Body of pancreas (tissue), 4 donors: ENCODE measurements at places on chromosomes 5 and 9. TPM values are rescaled to one million over a fixed set of nuclear protein-coding genes. Genes with fewer than 3 reads are reported as not detected.

The SVEP1 gene
- 23.7 TPM for total RNA-seq

DNA sequence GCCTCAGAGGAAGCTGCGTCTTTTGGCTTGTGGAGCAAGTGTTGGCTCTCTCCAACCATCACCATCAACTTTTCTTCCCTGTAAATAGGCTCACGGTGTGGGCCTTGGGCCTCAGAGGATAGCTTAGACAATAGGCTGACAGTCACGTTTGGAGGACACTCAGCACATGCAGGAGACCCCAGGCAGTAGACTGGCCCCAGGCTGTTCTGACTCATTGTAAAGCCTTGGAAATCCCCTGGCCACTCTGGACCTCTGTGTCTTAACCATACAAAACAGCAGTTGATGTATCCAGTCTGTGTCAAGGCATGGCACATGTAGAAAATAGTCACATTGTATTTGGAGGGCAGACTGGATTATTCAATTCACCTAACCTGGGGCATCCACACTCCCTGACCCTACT, 18.6 kb downstream of the CD74 start:
- H3K27ac ChIP-seq, result no peak overlapping the region
- no peak overlapping the region for H3K4me3 ChIP-seq
- no peaks in the 10 kb centered on the region for H3K27me3 ChIP-seq
- no peak for DNase-seq
- no peaks in the 10 kb centered on the region for H3K4me1 ChIP-seq
- no peaks in the 10 kb centered on the region for H3K36me3 ChIP-seq

DNA sequence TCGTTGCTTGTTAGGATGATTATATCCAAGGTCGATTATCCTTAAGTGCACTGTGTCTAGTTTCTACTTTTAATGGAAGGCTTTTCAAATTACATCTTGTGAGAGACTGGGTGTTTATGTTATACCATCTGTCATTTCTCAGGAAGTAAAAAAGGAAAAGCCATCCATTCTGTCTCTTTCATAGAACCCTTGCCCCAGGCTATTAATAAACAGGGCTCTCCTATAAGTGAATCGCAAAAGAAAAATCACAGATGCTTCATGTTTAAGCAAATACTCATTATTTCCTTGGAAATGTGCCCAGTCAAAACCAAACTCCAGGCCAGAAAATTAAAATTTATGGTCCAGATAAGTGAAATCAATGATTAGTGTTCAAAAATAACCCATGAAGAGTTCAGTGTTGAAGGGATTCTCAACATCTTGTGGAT, 58.1 kb downstream of the STARD4 start:
- no peak overlapping the region for H3K27ac ChIP-seq
- no peaks in the 10 kb centered on the region for H3K27me3 ChIP-seq
- H3K36me3 ChIP-seq, result no peaks in the 10 kb centered on the region
- peaks cover 13% of the 10 kb centered on the region for H3K4me1 ChIP-seq

DNA sequence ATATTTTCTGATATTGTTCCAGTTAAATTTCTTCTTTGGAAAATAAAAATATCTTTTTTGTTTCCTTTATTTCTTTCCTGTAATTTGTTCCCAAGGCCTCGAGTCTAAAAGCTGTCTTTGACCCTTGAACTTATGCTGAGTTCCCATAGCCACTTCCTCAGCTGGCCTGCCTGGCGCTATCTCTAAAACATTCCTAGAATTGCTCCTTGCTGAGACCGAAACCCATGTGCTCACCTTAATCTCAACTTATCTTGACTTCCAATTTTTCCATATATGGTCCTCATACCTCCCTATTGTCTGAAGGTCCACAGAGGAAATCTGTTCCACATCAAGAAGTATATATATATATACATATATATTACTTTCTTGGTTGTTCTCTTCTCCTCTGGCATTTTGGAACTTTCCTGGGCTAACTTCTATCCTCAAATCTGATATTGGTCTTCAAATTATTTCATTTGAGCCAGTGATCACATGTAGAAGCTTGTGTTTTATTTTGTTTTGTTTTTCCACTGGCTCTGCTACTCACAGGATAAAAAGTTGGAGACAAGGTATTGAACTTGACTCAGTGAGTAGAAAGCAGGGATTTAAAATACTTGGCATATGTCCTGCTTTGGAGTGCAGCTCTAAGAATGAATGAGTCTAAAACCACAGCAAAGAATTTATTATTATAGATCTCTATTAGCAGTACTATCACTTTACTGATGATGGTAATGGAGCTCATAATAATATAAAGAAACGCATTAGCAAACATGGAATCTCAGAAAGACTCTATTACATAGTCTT, 45.2 kb downstream of the ENC1 start:
- H3K27ac ChIP-seq, result no peak overlapping the region
- no peak overlapping the region for H3K4me3 ChIP-seq
- DNase-seq, result peak; percentile 34
- peaks cover 35% of the 10 kb centered on the region for H3K4me1 ChIP-seq
- H3K27me3 ChIP-seq, result no peaks in the 10 kb centered on the region

The TTC16 gene
- 0.52 TPM for total RNA-seq

The PLCXD3 gene
- total RNA-seq, result 3.9 TPM

DNA sequence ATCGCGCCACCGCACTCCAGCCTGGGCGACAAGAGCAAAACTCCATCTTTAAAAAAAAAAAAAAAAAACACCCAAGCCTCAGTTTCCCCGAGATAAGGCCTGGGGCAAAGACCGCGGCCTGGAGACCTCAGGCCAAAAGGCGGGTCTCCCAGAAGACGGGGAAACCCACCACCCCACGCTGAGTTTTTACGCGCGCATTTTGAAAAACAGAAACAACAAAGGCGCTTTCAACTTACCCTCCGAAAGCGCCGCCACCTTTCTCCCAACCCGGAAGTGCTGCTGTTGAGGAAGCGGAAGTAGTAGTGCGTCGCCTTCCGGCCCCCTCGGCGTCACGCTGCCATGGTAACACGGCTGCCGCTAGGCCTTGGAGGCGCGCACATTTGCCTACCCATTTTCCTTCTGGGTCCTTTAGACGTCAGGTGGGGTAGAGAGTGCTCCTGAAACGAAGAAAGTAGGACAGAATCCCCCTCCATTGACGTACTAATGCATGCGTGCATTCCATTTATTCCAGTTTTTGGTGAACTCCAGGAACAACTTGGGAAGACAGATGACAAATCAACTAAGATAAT, at the start of gene TTF1:
TTF1 (minus strand) TSS at position 287 of the 569 bp plus-strand sequence. CDS start 4,019 bp downstream, outside the sequence.
- H3K4me3 ChIP-seq, result peak within 1 kb of the TSS; percentile 49
- no peak within 1 kb of the TSS for H3K27ac ChIP-seq
- peaks cover 9% of the 10 kb centered on the region for H3K27me3 ChIP-seq
- H3K4me1 ChIP-seq, result peaks cover 38% of the 10 kb centered on the region

The TLX3 gene
- not detected for total RNA-seq

GRCh38 chr5:56605231-56605630, 210.1 kb upstream of the MAP3K1 start:
- H3K36me3 ChIP-seq, result no peaks in the 10 kb centered on the region
- no peaks in the 10 kb centered on the region for H3K4me1 ChIP-seq
- H3K27me3 ChIP-seq, result no peaks in the 10 kb centered on the region
- DNase-seq, result no peak

The SMARCA2 gene
- 117 TPM for total RNA-seq

The TAF11L9 gene
- total RNA-seq, result not detected

GRCh38 chr5:138029501-138029900, 3.4 kb downstream of the FAM13B start:
- H3K27me3 ChIP-seq, result no peaks in the 10 kb centered on the region
- peaks cover 41% of the 10 kb centered on the region for H3K4me1 ChIP-seq
- no peak overlapping the region for H3K4me3 ChIP-seq
- no peaks in the 10 kb centered on the region for H3K36me3 ChIP-seq
- H3K27ac ChIP-seq, result no peak overlapping the region
- DNase-seq, result no peak

- no peak for DNase-seq
- no peak overlapping the region for H3K4me3 ChIP-seq
- H3K36me3 ChIP-seq, result no peaks in the 10 kb centered on the region
- H3K27ac ChIP-seq, result no peak overlapping the region
- H3K27me3 ChIP-seq, result no peaks in the 10 kb centered on the region
- H3K4me1 ChIP-seq, result no peaks in the 10 kb centered on the region
These were observed 192.5 kb upstream of the DAPK1 start for GRCh38 chr9:87305151-87305550.

DNA sequence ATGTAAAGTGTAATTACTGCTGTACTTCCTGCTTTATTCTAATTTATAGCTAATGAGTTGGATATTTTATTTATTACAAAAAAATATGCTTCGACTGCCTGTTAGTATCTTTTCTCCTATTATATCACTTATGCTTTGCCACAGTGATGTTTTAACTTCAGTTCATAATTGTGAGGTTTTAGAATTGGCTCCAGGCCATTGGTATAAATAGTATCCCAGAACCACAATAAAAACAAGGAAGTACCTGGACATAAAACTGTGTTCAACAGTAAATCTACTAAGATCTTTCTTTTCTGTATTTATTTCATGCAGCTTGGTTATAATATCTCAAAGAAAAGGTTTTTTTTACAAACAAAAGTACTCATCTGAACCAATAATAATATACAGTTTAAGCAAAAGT, 354.3 kb upstream of the CDH9 start:
- H3K27me3 ChIP-seq, result no peaks in the 10 kb centered on the region
- H3K4me1 ChIP-seq, result peaks cover 5% of the 10 kb centered on the region

The SMIM32 gene
- total RNA-seq, result 0.78 TPM

DNA sequence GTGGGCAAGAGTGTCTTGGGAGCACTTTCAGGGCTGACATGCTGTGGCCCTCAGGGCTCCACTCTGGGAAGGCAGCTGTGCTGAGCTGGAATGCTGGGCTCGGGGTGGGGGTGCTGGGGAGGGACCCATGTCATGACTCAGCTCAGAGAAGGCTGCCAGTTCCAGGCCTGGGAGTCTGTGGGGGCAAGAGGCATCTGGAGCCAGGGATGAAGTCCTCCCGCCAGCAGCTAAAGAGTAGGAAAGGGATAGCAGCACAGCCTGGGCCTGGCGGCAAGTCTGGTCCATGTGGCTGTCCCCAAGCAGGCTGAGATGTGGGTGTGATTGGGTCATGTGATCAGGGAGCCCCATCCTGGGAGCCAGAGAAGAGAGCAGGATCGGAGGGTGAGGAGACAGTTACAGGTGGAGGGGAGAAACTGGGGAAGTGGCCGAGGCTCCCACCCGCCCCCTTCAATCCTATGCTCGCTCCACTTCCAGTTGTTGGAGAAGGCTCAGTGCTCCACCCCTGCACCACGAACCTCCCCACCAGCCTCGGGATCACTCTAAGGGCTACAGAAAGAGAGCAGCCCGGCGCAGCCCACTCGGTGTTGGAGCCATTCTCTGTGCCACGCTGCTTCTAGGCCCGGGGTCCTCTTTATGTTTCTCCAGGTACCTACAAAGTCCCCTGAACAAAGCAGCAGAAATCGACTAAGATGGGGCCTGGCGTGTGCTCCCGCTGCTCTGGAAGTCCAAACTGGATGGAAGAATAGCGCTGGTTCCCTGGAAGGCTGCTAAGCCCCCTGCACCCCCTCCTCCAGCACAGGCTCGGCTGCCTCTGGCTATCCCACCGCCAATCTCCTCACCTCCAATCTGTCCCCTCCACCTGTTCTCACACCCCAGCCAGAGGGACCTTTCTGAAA, 12.0 kb downstream of the PDGFRB start:
- H3K27me3 ChIP-seq, result no peaks in the 10 kb centered on the region
- H3K4me1 ChIP-seq, result peaks cover 7% of the 10 kb centered on the region
- H3K36me3 ChIP-seq, result no peaks in the 10 kb centered on the region
- H3K27ac ChIP-seq, result peak overlapping the region; percentile 33

DNA sequence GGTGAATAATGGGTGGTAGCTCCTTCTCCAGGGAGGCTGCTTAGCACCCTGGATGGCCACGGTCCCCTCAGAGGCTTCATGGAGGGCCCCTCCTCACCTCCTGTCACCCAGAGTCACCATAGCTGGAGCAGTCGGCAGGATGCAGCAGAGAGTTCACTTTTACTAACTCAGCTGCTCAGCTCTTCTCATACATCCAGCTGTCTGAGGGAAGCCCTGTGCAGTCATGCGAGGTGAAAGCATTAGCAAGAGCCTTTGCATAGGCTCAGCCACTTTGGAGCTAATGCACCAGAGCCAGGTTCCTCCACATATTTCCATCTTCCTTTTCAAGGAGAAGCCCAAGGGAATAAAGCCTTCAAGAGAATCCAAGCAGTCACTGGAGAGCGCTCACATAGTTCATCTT, 499.2 kb downstream of the BNC2 start:
- no peak overlapping the region for H3K27ac ChIP-seq
- no peaks in the 10 kb centered on the region for H3K27me3 ChIP-seq
- no peaks in the 10 kb centered on the region for H3K36me3 ChIP-seq
- DNase-seq, result no peak
- H3K4me1 ChIP-seq, result no peaks in the 10 kb centered on the region

GRCh38 chr5:130116462-130116861, 212.2 kb downstream of the CHSY3 start:
- no peak overlapping the region for H3K27ac ChIP-seq
- no peak for DNase-seq
- H3K36me3 ChIP-seq, result no peaks in the 10 kb centered on the region
- H3K4me3 ChIP-seq, result no peak overlapping the region
- H3K27me3 ChIP-seq, result no peaks in the 10 kb centered on the region

DNA sequence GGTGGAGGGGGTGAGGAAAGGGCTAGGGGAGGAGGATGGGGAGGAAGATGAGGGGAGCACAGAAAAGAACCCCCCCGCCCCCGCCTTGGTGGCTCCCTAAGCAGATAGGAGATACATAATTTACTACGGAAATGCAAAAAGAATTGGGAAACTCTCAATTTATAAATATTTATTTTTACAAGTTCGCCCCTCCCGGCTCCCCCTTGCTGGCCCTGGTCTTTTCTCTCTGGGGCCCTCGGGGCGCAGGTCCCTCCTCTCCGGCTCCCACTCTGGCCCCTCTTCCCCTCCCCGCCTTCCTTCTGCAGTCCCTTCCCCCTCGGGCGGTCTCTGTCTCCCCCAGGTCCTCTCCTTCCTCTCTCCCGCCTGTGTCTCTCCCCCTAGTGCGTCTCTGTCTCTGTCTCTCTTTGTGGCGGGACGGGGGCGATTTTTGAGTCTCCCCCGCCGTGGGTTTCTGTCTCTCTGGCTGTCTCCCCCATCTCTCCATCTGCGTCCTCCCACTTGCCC, 173.6 kb upstream of the IER5L start:
- DNase-seq, result no peak
- no peaks in the 10 kb centered on the region for H3K36me3 ChIP-seq
- peaks cover 11% of the 10 kb centered on the region for H3K4me1 ChIP-seq
- H3K27ac ChIP-seq, result no peak overlapping the region
- peaks cover 7% of the 10 kb centered on the region for H3K27me3 ChIP-seq
- no peak overlapping the region for H3K4me3 ChIP-seq

DNA sequence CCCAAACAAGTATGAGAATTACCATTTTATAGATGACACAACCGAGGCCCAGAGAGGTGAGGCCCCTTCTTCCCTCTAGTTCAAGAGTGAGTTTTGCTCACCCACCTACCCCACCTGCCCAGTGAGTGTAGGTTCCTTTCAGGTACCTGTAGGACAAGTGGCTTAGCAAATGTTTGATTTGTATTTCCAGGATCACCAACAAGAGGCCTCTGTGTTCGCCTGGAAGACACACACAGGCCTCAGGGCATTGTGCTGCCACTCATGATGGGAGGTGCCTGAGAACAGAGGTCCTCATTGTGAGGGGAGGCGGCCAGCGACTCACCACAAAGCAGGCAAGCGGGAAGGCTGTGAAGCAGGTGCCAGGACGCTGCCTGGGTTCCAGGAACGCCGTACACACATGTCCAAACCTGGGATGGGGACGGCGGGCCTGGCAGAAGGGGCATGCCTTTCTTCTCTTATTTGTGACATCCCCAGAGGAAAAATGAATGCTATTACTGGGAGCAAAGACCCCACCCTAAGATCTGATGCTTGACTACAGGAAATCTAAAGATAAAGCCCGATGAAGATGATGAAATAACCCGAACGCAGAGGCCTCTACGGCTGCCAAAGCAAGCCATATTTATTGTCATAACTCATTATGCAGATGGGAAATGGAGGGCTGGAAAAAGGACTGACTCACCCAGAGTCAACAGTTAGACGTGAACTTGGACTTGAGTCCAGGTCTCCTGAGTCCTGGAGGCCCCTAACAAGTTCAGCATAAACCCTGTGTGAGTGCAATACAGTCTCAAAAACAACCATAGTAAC, 60.2 kb upstream of the SLC25A51 start:
- H3K4me1 ChIP-seq, result peaks cover 77% of the 10 kb centered on the region
- peak; percentile 89 for DNase-seq
- no peaks in the 10 kb centered on the region for H3K36me3 ChIP-seq
- H3K27ac ChIP-seq, result peak overlapping the region; percentile 96
